ENCODE measurements at places on chromosomes 11 and 22.

DNA sequence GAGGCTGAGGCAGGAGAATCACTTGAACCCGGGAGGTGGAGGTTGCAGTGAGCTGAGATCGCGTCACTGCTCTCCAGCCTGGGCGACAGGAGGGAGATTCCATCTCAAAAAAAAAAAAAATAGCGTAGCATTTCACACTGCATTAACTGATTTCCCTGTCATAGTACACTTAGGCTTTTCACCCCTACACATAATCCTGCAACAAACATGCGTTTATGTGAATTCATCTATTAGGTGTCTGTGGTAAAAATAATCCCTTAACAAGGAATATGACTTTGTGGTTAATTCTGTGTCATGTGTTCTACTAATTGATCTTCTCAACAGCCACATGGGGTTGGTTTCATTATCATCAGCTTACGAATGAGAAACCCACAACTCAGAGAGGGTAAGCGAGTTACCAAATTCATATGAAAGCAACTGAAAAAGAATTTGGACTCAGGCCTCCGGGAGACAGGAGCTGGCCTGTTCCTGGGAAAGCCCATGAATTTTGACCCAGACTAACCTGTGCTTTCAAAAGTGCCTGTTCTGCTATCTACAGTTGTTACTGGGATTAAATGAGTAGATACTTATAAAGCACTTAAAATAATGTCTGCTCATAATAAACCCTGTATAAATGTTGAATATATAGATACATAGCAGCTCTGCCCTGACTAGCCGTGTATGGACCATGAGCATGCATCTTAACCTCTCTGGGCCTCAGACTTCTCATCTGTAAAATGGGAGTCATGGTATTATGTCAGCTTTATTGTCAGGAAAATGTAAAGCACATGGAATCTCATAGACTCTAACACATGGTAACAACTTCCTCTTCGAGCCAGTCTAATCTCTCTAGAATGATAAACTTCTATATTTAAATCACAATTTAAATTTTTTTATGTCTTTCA is 36.6 kb downstream of the KCNJ1 start:
- no peak for DNase-seq

GRCh38 chr11:33735271-33736147 is 714 bp downstream of the CD59 start:
- DNase-seq, result no peak

GRCh38 chr11:1888811-1889210 is 2.9 kb downstream of the PRR33 start:
- no peak for DNase-seq

GRCh38 chr11:76857781-76858410 is 2.8 kb upstream of the ACER3 start:
- DNase-seq, result no peak

- no peak for DNase-seq
These were observed 9.1 kb downstream of the LMF2 start for GRCh38 chr22:50498322-50498890.

- DNase-seq, result no peak
These were observed 317.5 kb upstream of the TENM4 start for GRCh38 chr11:79758325-79758724.

DNA sequence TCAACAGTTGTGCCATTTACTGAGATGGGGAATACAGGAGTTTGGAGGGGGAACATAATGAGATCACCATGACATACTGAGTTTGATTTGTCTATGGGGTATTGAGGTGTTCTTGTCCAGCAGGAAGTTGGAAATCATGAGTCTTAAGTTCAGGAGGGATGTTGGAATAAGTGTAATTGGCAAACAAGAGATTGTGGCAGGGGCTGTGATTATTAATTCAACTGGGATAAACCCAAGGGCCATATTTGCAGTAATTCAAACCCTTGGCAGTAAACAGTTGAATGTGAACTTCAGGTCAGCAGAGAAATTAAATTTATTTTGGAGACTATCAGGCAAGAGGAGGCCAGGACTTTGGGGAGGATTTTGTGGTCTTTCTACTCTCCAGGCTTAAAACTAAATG is 33.4 kb downstream of the ADM start:
- DNase-seq, result no peak

GRCh38 chr11:64207256-64208085 is 950 bp downstream of the FERMT3 start:
- no peak for DNase-seq

GRCh38 chr11:31865606-31866300 is 54.6 kb upstream of the PAX6 start:
- no peak for DNase-seq

DNA sequence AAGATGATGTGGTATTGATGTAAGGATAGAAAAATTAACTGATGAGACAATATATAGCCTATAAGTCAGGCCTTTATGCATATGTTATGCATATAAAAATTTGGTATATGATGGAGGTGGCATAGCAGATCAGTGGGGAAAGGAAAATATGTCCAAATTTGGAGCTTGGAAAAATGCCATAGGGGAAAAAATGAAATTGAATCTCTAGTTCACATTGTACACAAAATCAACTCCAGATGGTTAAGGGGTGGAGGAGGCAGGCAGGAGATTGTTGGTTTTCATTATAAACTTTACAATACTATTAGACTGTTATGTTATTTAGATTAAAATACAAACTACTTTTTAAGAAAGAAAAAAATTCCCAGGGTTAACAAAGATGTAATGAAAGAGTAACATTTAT is 15.1 kb upstream of the CD3E start:
- no peak for DNase-seq

- no peak for DNase-seq
These were observed 5.9 kb upstream of the TRMU start for GRCh38 chr22:46329616-46330015.

DNA sequence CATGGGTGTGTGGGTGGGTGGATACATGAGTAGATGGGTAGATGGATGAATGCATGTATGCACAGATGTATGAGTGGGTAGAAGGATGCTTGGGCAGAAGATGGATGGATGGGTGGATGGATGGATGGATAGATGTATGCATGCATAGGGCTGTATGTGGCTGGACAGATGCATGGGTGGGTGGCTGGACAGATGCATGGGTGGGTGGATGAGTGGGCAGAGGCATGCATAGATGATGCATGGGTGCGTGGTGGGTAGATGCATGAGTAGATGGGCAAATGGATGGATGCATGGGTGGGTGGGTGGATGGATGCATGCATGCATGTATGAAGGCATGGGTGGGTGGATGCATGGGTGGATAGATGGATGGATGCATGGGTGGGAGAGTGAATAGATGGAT is 6.8 kb upstream of the CD248 start:
- DNase-seq, result no peak

- DNase-seq, result no peak
These were observed 4.2 kb downstream of the TST start for GRCh38 chr22:37014835-37015586.

DNA sequence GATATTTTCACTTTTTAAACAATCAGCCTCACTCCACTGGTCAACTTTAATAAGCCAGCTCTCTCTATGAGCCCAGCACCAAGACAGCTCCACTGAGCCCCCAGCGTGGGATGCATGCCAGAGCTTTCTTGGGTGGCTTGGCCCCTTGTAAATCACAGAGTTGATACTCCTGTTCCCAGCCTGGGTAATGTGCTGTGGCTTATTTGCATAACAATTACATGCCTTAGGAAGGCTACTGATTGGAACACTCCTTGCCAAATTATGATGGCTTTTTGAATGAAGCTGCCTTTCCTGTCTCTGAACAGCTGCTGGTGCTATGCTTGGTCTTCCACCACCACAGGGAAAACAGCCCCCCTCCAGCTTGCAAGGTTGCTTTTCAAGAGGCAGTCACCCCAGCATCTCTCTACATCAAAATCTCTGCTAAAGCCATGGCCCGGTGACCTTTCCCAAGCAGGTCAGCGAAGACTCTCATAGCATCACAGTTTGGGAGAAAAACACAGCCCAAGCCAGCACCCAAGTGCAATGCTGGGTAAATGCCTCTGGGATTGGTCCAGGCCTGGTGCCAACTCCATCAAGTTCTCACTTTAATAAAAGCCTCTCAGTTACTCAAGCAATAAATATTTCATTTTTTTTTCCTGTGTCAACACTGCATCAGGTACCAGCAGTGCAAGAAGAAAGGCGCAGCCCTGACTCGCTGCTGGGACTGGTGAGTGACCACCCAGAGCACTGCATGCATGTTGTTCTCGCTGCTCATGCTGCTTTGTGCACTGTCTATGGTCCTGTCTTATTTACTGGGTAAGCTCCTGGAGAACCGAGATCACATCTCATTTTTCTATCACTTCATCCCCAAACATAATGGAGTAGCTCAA is 549.3 kb downstream of the OPCML start:
- no peak for DNase-seq

DNA sequence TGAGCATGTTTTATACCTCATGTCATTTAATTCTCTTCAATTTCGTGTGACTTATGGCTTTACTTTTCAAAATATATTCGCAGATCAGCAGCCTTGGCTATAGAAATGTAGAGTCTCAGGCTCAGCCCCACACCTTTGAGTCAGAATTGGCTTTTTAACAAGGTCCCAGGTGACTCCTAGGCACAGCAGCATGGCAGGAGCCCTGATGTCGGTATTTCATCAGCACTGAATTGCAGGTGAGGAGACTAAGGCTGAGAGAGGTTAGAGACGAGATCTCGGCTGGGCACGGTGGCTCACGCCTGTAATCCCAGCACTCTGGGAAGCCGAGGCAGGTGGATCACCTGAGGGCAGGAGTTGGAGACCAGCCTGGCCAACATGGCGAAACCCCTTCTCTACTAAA is 196.9 kb upstream of the SEZ6L start:
- DNase-seq, result no peak
